Inflammatory macrophage (primary cell): ENCODE measurements at places on chromosomes 16 and 17.

DNA sequence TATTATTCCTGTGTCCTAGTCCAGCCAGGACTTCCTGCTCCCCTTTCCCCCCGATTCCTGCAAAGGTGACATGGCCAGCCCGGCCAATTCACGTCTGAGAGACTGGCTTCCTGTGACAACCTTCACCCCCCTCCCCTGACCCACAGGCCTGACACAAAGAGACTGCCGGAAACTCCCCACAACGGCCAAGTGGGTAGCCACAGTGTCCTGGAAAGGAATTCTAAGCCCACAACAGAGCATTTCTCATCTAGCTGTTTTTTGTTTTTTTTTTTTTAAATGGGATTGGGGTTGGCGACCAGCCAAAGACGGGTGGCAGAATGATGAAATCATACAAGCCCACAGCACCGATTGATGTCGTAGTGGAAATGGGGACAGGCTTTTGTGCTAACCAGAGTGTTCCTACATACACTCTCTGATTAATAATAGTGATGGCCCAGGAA is 2.8 kb upstream of the XAF1 start:
- peak; percentile 9 for DNase-seq

GRCh38 chr16:89009343-89010209 is 32.6 kb upstream of the CBFA2T3 start:
- peak; percentile 24 for DNase-seq

DNA sequence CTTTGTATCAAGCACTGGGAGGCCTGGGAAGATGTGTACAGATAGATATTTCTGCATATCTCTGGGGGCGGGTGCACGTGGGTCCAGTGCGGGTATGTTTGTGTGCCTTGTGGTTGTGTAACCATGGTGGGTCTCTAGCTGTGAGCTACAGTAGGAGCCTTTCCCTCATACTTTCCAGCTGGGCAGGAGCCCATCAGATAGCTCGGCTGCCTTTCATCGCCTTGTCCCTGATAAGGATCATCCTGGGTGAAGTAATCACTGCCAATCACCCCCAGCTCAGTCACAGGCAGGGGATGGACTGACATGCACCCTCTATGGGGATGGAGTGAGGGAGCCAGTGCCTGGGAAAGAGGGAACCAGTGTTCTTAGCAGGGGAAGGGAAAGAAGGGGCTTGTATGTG is 3.2 kb upstream of the SCRN2 start:
- no peak for DNase-seq

- no peak for DNase-seq
These were observed 3.1 kb downstream of the ADAD2 start for GRCh38 chr16:84194018-84194417.

DNA sequence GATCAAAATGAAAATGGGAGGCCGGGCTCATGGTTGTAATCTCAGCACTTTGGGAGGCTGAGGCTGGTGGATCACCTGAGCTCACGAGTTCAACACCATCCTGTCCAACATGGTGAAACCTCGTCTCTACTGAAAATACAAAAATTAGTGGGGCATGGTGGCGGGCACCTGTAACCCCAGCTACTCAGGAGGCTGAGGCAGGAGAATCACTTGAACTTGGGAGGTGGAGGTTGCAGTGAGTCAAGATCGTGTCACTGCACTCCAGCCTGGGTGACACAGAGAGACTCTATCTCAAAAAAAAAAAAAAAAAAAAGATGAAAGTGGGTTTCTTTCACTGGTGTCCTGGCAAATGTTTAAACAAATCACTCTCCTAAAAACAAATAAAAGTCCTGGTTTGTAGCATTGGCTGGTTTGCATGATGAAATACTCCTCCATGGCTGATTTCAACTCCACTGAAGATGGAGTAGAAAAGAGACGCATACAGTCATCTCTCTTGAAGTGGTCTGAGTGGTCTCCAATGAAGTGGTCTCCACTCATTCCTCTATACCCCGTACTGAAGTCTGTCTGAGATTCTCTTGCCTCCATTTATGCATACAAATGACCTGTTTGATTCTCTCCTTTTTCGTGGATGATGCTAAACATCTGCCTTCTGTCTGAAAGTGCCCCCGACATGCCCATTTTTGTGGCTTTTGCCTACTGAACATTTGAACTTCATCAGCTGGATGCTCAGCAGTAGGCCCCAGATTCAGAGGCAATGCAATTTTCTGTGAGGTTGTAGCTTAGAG is 153.0 kb upstream of the FAM20A start:
- no peak for DNase-seq

DNA sequence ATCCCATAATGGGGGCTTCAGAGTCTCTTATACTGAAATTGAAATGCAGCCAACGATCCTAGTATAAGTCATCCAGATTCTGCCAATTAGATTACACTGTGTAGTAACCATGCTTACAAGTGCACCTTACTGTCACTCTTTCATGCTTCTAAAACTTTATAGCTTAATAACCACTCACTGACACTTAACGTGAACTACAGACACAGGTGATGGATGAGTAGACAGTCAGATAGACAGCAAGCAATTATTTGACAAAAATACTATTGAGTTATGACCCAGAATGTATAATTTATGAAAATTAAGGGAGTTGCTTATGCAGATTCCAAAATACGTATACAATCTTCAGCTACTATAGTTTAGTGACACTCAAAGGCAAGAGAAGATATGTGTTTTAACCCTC is 6.3 kb downstream of the CDH8 start:
- DNase-seq: no peak

- DNase-seq: no peak
These were observed 3.2 kb downstream of the MYL11 start for GRCh38 chr16:30377812-30378235.

- no peak for DNase-seq
These were observed 616.2 kb downstream of the MAF start for GRCh38 chr16:78984324-78984723.

- no peak for DNase-seq
These were observed 1337.5 kb upstream of the CDH8 start for GRCh38 chr16:63373744-63374143.

DNA sequence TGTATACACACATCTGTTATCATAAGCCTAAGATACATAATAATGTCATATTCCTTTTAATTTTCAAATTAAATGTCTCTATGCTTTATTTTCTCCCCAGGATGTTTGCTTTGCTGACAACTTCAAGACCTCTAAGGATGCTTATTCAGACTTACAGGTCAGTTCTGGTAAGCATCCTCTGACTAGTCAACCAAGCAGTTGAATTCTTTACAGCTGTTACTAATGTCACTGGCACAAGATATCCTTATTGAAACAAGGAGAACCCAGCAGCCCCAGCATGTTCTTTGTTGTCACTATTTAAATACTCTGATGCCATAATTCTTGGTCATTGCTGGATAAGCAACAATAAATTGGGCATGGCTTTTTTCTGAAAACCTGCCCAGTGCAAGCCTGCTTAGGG is 232.3 kb upstream of the PMFBP1 start:
- DNase-seq: no peak

GRCh38 chr16:70160388-70160787 is 13.2 kb upstream of the CLEC18C start:
- DNase-seq: no peak

- no peak for DNase-seq
These were observed 66.3 kb downstream of the CCT6B start for GRCh38 chr17:34894964-34895363.

DNA sequence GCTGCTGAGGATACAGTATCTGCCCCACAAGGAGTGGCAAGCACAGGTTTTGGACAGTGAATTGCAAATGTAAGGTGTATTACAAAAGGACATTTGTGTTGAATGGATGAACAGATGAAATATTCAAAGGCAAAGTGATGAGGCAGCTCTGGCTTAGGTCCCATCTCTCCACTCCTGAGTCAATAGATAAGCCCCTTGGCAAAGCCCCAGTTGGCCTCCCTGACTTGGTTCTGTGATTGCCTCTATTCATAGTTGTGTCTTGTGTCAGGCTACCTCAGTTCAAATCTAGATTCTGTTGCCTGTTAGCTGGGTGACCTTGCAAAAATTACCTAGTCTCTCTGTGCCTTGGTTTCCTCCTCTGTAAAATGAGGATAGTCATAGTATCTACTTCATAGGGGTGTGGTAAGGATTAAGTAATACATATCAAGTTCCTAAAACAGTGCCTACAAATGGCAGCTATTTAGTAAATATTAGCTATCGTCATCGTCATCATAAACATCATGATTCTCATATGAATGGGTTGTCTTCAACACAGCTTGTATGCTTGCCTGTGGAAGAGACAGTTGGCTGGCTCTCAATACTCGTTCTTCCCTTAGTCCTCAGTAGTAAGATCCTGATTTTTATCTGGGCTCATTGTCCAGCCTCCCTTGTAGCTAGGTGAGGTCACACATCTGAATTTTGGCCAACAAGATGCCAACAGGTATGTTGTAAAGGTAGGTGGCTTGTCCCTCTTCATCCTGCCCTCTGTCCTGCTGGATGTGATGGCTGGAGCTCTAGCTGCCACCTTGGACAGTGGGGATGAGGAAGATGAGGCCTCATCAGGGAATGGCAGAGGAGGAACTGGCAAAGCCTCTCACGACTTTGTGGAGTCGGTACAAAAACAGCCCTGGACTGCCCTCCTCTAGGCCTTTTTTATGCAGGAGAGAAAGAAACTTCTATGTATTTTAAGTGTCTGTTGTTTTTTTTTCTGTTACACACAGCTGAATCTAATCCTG is 2.1 kb upstream of the MFAP4 start:
- no peak for DNase-seq

GRCh38 chr16:73536931-73537330 is 489.0 kb upstream of the ZFHX3 start:
- DNase-seq: no peak

GRCh38 chr16:30472328-30472942 is at the start of gene ITGAL:
TSS of gene ITGAL (plus strand) at chr16:30472742. CDS start at chr16:30472838, 96 bp downstream.
- peak; percentile 93 for DNase-seq

GRCh38 chr17:34311291-34311690 is 7.9 kb upstream of the CCL8 start:
- no peak for DNase-seq

DNA sequence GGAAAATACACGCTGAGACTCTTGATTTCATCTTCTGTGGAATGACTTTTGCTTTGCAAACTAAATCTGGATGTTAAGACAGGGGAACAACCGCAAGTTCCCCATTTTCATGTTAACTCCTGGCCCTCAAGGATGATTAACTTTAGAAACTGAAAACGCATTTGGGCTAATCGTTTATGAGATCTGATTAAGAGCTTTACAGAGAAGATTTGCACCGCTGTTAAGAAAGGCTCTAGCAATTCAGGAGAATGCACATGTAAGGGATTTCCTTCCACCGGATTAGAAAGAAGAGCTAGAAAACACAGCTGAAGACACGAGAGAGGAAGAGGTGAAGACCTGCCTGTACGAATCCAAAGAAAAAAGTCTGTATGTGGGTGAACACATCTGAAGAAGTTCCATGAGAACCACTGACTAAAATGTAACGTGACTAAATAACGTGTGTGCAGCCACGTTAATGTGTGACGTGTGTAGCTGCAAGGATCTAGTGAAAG is 106.4 kb downstream of the YPEL2 start:
- DNase-seq: peak; percentile 63

- DNase-seq: no peak
These were observed 110.7 kb downstream of the RAP1GAP2 start for GRCh38 chr17:2906901-2907300.

DNA sequence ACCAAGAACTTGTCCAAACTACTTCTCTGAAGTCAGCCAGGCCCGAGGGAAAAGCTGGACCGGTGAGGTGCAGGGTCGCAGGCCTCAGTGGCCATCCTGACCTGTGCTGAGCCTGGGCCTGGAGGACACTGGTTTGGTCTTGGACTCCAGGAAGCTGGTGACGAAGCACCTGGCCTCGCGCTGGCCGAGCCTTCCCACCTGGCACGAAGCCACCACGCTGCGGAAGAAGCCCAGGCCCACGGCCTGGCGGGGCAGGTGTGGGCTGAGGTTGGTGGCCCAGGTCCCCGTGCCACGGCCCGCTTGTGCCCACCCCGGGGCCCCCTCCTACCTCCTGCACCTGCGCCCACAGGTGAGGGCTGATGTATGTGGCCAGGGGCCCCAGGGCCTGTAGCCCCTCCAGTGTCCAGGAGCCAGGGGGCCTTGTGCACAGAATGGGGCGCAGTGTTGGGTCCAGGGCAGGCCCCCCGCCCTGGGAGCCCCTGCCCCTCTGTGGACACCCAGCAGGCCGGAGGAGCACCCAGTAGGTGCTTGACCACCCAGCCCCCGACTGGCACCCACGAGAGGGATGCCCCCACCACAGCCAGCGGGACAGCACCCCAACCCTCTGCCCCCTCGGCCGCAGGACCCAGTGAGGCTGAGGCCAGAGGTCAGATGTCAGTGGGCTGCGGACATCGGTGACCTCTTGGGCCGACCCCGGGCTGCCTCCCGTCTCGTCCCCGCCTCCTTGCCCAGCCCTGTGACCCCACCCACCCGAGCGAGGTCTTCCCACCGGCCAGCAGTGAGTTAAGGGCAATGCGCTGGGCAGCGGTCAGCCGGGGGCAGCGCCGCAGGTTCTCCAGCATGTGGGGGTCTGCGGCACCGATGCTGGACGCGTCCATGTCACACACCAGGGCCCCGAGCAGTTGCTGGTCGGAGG is 13.8 kb downstream of the MSLN start:
- DNase-seq: no peak

- DNase-seq: peak; percentile 97
These were observed at the start of gene EVI2A for GRCh38 chr17:31321481-31321880. TSS of gene EVI2A (minus strand) at chr17:31321622. CDS start at chr17:31319013, 2,609 bp downstream.

GRCh38 chr17:64231567-64232141 is 31.4 kb downstream of the TEX2 start:
- no peak for DNase-seq

DNA sequence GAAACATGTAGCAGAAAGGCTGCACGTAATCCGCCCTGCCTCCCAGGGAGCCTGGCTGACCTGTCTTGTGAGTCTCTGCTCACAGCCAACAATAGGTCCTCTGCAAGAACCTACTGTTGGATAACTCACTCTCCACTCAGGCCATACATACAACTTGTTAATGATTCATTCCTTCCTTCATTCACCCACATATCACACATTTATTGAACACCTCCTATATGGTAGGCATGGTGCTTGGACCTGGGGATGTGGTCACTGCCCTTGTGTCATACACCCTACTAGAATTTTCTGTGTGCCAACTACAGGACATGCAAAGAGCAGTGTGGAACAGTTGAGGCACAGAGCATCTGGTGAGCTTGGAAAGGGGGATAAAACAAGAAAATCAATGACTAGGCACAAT is 28.1 kb upstream of the HNF1B start:
- DNase-seq: no peak

DNA sequence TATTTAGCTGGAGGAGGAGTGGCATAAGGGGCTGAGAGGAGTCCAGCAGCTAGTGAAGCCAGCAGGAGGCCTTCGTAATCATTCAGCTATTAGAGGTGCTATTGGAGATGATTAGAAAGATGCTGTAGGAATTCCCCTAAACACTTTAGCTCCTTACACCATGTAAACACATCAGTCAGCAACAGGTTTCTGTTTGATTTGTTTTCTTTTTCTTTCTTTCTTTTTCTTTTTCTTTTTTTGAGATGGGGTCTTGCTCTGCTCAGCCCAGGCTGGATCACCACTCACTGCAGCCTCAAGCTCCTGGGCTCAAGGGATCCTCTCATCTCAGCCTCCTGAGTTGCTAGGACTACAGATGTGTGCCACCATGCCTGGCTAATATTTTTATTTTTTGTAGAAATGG is 10.6 kb upstream of the SEPHS2 start:
- no peak for DNase-seq
